GM23248 (cell line): ENCODE measurements at places on chromosomes 3 and 15. TPM values are rescaled to one million over a fixed set of nuclear protein-coding genes. Genes with fewer than 3 reads are reported as not detected.
A peak's percentile ranks its signal among the peaks of the same experiment; 100 is the strongest.

Gene LSAMP
- 4.0 and 4.5 TPM in 2 replicates for total RNA-seq

GRCh38 chr15:89967881-89968280 is 33.2 kb upstream of the ZNF710 start:
- no peak overlapping the region for H3K4me3 ChIP-seq
- no peak overlapping the region for H3K27ac ChIP-seq
- H3K27me3 ChIP-seq, result no peaks in the 10 kb centered on the region
- H3K4me1 ChIP-seq, result no peaks in the 10 kb centered on the region
- no peaks in the 10 kb centered on the region for H3K36me3 ChIP-seq
- no peak for DNase-seq

GRCh38 chr3:97711654-97712053 is 52.9 kb upstream of the ARL6 start:
- no peaks in the 10 kb centered on the region for H3K36me3 ChIP-seq
- H3K27me3 ChIP-seq, result no peaks in the 10 kb centered on the region
- no peak overlapping the region for H3K4me3 ChIP-seq
- no peak for DNase-seq

GRCh38 chr15:99275525-99276128 is 24.3 kb downstream of the LRRC28 start:
- no peaks in the 10 kb centered on the region for H3K36me3 ChIP-seq
- no peak for DNase-seq
- no peaks in the 10 kb centered on the region for H3K27me3 ChIP-seq

DNA sequence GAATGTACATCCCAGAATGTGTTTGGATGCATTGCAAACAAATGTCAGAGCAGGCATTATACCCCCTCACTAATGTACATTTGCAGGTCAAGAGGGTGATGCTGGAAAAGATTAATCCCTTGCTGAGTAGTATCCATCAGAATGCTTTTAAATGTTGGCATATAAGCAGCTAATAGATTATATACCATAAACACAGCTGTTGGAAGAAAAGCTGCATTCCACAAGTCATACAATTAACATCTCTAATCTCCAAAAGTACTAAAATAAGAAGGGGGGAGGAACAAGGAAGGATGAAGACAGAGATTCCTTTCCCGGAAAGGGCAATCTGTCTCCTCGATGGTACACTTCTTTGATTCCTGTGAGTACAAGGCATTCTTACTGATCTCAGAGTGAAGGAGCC is 445.7 kb upstream of the CDIN1 start:
- no peak overlapping the region for H3K4me3 ChIP-seq
- H3K27me3 ChIP-seq, result no peaks in the 10 kb centered on the region
- no peak overlapping the region for H3K27ac ChIP-seq
- no peaks in the 10 kb centered on the region for H3K36me3 ChIP-seq
- DNase-seq, result no peak
- peaks cover 4% of the 10 kb centered on the region; the same call in 1 of the 2 replicates for H3K4me1 ChIP-seq

- peak; percentile 60 for DNase-seq
- peak overlapping the region; percentile 24; the same call in 1 of the 2 replicates for H3K27ac ChIP-seq
- peaks cover 11% of the 10 kb centered on the region for H3K4me1 ChIP-seq
- no peaks in the 10 kb centered on the region for H3K27me3 ChIP-seq
- peaks cover 35% of the 10 kb centered on the region for H3K36me3 ChIP-seq
- H3K4me3 ChIP-seq, result no peak overlapping the region
Observed at GRCh38 chr3:123667784-123668183, 82.9 kb upstream of the HACD2 start.

Gene KIF15
- total RNA-seq, result 3.3 and 3.9 TPM in 2 replicates

DNA sequence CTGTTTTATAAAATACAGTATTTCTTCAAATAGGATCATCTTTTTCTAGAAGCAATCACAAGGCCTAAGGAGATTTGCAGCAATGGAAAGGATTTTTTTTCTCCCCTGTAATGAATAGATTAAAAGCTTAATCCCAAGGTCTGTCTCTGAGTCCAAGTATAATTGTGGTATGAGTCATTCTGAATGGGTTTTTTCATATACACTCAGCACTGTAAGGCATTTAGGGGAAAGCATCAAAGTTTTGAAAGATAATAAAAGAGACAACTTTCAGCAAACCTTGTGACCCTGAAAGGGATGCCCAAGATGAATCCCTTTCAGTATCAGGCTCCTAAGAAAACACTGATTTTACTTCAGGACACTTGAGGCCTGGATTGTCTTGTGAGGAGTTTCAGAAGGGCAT is 23.3 kb upstream of the LARS2 start:
- DNase-seq, result peak; percentile 55
- no peaks in the 10 kb centered on the region for H3K27me3 ChIP-seq
- no peak overlapping the region for H3K27ac ChIP-seq

DNA sequence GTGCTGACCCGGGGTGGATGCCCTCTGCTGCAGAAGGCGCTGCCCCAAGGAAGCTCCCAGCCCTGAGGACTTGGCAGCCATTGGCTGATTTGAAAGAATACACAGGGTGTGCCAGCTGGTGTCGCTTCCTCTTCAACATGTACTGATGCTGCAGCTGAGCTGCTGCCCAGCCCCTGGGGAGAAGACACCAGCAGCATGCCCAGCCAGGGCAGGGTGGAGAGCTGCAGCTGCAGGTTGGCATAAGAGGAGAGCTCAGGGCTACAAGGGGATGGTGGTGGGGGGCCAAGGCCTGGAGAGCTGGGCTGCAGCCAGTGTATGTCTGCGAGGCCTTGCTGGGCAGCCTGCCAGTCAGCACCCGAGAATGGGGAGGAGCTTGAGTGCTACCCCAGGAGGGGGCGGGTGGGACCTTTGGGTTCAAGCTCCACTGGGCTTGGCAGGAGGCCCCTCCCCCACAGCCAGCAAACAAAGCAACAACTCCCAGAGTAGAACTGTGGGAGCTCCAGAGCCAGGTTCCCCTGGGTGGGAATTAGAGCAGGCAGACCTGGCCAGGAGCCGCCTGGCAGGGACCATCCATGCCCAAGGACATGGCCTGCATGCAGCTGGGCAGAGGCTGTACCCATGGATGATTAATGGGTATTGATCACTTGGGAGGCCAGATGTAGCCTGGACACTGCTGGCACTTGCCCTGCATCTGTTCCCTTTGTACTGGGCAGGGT is 9.2 kb upstream of the SEMA4B start:
- DNase-seq, result no peak
- no peaks in the 10 kb centered on the region for H3K4me1 ChIP-seq
- H3K27me3 ChIP-seq, result no peaks in the 10 kb centered on the region
- no peak overlapping the region for H3K4me3 ChIP-seq
- no peaks in the 10 kb centered on the region for H3K36me3 ChIP-seq

Gene CPNE9
- not detected in 2 replicates for total RNA-seq

DNA sequence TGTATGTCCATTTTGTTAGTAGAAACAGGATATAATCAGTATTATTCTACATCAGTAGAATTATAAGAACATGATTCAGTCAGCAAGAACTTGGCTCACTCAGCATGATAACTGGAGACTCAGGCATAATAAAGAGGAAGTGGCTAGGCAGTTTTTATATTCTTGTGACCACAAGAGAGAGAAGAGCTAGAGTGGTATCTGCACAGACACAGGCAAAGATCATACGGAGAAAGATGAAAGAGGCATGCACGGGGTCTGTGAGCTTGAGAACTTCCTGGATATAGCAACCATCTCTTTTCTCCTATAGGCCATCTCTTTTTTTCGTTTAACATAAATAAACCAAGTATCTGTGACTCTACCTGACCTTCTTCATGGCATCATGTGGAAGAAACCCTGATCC is 46.8 kb downstream of the MYO5A start:
- DNase-seq, result peak; percentile 83
- no peaks in the 10 kb centered on the region for H3K36me3 ChIP-seq
- peaks cover 35% of the 10 kb centered on the region for H3K4me1 ChIP-seq
- peak overlapping the region; percentile 40 for H3K27ac ChIP-seq
- peak overlapping the region; percentile 26; the same call in 1 of the 2 replicates for H3K4me3 ChIP-seq
- no peaks in the 10 kb centered on the region for H3K27me3 ChIP-seq

Gene C15orf61
- total RNA-seq, result 2.8 and 3.7 TPM in 2 replicates

- no peak overlapping the region for H3K4me3 ChIP-seq
- no peaks in the 10 kb centered on the region for H3K4me1 ChIP-seq
- no peak for DNase-seq
- no peaks in the 10 kb centered on the region for H3K27me3 ChIP-seq
Observed at GRCh38 chr3:67719333-67719732, 64.9 kb upstream of the SUCLG2 start.

GRCh38 chr3:161096771-161097367 is 8.3 kb downstream of the B3GALNT1 start:
- H3K27ac ChIP-seq, result no peak overlapping the region
- H3K4me1 ChIP-seq, result no peaks in the 10 kb centered on the region
- no peak for DNase-seq
- no peak overlapping the region for H3K4me3 ChIP-seq
- no peaks in the 10 kb centered on the region for H3K36me3 ChIP-seq

DNA sequence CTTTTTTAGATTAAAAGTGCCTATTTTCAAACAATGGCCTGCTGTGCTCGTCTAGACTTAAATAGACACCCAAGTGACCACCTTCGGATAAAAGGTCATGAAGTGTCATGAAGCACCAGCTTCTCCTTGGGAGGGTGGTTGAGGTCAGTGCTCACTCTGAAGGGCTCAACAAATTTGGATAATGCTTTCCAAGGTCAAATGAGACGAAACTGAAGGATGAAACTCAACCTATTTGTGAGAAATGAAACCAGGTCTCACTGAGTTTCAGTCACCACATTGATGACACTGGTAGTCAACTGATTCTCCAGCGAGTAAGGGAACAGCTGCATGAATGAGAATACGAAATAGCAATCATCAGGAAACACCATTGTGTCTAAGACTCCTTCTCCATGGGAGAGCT is 852.6 kb downstream of the NTRK3 start:
- no peak for DNase-seq
- H3K36me3 ChIP-seq, result no peaks in the 10 kb centered on the region
- no peak overlapping the region for H3K27ac ChIP-seq
- H3K4me1 ChIP-seq, result no peaks in the 10 kb centered on the region
- H3K4me3 ChIP-seq, result no peak overlapping the region
- H3K27me3 ChIP-seq, result no peaks in the 10 kb centered on the region

DNA sequence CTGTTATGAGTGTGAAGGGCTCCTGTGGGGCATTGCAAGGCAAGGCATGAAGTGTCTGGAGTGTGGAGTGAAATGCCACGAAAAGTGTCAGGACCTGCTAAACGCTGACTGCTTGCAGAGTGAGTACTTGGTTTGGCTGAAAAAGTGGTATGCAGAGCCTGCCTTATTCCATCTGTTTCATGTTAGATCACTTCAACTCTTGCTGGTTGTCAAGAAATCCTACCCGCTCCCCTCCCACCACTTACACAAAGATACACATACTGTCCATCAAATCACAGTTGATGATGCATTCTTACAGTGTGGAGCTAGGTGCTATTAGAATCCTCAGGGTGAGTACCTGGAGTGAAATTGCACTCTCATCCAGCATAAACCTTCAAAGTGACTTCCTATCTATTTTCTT is 272.1 kb downstream of the UNC13C start:
- H3K27ac ChIP-seq, result no peak overlapping the region
- no peak overlapping the region for H3K4me3 ChIP-seq
- H3K27me3 ChIP-seq, result no peaks in the 10 kb centered on the region
- no peaks in the 10 kb centered on the region for H3K4me1 ChIP-seq
- no peaks in the 10 kb centered on the region for H3K36me3 ChIP-seq

GRCh38 chr15:79849789-79850188 is 47.0 kb downstream of the MTHFS start:
- DNase-seq, result peak; percentile 77
- H3K4me1 ChIP-seq, result peaks cover 4% of the 10 kb centered on the region; the same call in 1 of the 2 replicates
- no peak overlapping the region for H3K27ac ChIP-seq
- H3K4me3 ChIP-seq, result no peak overlapping the region

- no peak overlapping the region for H3K27ac ChIP-seq
- H3K4me3 ChIP-seq, result no peak overlapping the region
- DNase-seq, result no peak
- H3K27me3 ChIP-seq, result no peaks in the 10 kb centered on the region
- no peaks in the 10 kb centered on the region for H3K36me3 ChIP-seq
Observed at GRCh38 chr3:60760145-60760544, 491.1 kb downstream of the FHIT start.

Gene CASR
- total RNA-seq, result not detected in 2 replicates

GRCh38 chr3:89373434-89373833 is 266.0 kb downstream of the EPHA3 start:
- DNase-seq, result peak; percentile 7
- peaks cover 18% of the 10 kb centered on the region for H3K4me1 ChIP-seq
- no peaks in the 10 kb centered on the region for H3K36me3 ChIP-seq
- no peak overlapping the region for H3K27ac ChIP-seq

DNA sequence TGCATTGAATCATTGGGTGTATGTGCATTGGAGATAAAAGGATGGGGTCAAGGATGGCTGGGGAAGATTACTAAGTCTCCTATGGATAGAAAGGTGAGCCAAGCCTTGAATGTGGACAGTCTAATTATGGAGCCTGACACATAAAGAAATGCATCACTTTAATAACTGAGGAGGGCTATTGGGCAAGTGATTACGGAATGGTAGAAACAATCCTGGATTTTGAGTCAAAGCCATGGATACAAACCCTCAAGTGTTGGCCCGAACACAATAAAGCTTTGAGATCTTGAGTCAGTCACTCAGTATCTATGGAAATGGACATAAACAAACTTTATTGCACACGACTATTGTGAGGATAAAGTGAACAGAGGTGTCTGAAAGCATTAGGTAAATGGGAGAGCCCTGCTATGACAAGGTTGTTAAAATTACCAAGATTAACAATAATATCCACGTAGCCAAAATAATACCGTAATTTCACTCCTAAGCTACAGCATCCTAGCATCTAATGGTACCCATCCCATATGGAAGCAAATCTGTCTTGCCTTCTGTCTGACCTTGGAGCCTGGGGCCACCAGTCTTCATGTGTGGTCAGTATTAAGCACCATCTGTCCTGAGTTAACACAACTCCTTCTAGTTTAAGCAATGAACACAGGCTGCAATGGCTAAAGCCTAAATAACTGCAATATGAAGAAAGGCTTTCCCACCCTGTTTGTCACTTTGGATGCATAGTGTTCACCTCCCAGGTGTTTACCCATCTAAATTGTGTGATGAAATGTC is 136.9 kb upstream of the PRICKLE2 start:
- H3K4me3 ChIP-seq, result no peak overlapping the region
- no peaks in the 10 kb centered on the region for H3K36me3 ChIP-seq
- H3K27ac ChIP-seq, result no peak overlapping the region
- no peaks in the 10 kb centered on the region for H3K27me3 ChIP-seq
- H3K4me1 ChIP-seq, result no peaks in the 10 kb centered on the region

DNA sequence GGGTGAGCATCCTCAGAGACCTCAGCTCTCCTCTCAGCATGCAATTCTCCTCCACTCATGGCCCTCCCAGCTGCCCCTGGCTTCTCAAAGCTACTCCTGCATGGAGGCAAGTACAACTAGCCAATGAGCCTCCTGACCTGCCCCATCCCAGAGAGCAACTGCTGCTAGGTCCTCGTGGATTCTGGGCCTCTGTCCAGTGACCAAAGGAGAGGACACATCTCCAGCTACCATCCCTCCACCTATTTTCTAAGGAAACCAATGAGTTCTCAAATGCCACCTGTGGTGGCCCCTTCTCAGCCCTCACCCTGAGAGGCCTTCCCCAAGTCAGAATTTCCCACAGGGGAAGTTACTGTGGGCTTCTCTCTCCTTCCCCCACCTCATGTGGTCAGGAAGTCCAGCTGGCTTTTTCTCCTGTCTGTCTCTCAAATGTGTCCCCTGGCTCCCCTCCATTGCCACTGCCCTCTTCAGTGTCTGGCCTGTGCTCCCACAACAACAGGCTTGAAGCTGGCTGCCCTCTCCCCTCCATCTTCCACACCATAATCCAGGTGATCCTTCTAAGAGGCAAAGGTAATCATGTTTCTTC is 43.0 kb downstream of the LIPC start:
- no peak overlapping the region for H3K4me3 ChIP-seq
- no peaks in the 10 kb centered on the region for H3K27me3 ChIP-seq
- H3K4me1 ChIP-seq, result peaks cover 57% of the 10 kb centered on the region
- peak overlapping the region; percentile 58 for H3K27ac ChIP-seq

- peaks cover 41% of the 10 kb centered on the region for H3K27me3 ChIP-seq
- H3K4me3 ChIP-seq, result no peak overlapping the region
- H3K4me1 ChIP-seq, result no peaks in the 10 kb centered on the region
- H3K27ac ChIP-seq, result no peak overlapping the region
Observed at GRCh38 chr15:80384432-80384831, 19.8 kb upstream of the ARNT2 start.
